T-cell (primary cell): ENCODE measurements at places on chromosomes 5 and 9. TPM values are rescaled to one million over a fixed set of nuclear protein-coding genes. Genes with fewer than 3 reads are reported as not detected.

- H3K27me3 ChIP-seq = no peaks in the 10 kb centered on the region
- no peaks in the 10 kb centered on the region for H3K36me3 ChIP-seq
- H3K4me3 ChIP-seq = no peak overlapping the region
- DNase-seq = no peak
- no peak overlapping the region for H3K27ac ChIP-seq
Measured at GRCh38 chr5:130126746-130127145, 222.5 kb downstream of the CHSY3 start.

DNA sequence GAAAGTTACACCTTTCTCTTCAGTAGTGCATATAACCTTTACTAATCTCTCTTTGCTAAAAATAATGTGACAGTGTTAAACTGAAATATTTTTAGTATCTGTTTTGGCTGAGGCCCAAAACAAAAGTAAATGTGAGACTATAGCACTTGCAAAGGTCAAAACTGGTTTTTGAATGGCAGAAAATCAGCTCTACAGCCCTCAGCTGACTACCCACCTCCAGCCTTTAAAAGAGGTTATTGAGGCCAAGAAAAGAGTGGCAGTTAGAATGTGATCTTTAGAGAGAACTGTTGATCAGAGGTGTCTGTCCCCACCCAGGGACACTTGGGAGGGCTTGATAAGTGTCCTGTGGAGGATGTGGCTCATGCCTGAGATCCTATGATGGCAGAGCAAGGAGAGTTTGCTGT lies 30.9 kb downstream of the PRKACG start:
- H3K27ac ChIP-seq = no peak overlapping the region
- no peaks in the 10 kb centered on the region for H3K27me3 ChIP-seq
- DNase-seq = no peak
- H3K36me3 ChIP-seq = no peaks in the 10 kb centered on the region
- no peak overlapping the region for H3K4me3 ChIP-seq
- H3K4me1 ChIP-seq = peaks cover 4% of the 10 kb centered on the region

GRCh38 chr5:94682814-94683520 lies 64.5 kb downstream of the SLF1 start:
- no peaks in the 10 kb centered on the region for H3K27me3 ChIP-seq
- H3K27ac ChIP-seq = no peak overlapping the region
- H3K36me3 ChIP-seq = no peaks in the 10 kb centered on the region
- no peak overlapping the region for H3K4me3 ChIP-seq
- no peaks in the 10 kb centered on the region for H3K4me1 ChIP-seq

The SLC46A2 gene
- not detected for total RNA-seq

GRCh38 chr9:107925749-107926297 lies 436.3 kb upstream of the KLF4 start:
- H3K4me3 ChIP-seq = no peak overlapping the region
- DNase-seq = no peak
- no peaks in the 10 kb centered on the region for H3K4me1 ChIP-seq
- no peaks in the 10 kb centered on the region for H3K36me3 ChIP-seq
- no peak overlapping the region for H3K27ac ChIP-seq

DNA sequence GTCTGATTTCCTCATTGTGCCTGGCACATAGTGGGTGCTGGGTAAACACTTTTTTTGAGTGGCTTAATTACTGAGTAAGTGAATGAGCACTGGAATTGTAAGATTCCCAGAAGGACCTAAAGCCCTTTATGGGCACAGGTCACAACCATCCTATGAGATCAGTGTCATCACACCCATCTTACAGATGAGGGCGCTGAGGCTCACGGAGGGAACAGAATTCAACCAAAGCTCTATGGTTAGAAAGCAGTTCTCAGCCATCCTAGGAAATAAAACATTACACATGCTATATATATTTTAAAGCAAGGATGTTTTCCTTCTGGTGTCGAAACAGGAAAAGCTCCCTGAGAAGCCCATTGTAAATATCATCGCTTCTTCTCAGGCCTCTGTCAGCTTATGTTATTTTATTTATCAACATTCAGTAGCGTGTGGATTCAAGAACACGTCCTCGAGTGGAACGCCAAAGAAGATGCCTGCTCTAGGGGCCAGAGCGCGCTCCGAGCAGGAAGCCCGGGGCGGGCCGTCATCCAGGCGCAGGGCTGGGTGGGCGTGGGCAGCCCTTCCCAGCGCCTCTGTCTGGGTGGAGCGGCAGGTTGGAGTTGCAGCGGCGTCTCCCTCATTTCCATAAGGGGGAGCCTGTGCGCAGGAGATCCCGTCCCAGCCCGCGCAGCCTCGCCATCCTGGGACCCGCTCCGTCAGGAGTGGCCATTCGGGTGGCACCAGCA lies 155.8 kb upstream of the SMIM23 start:
- H3K36me3 ChIP-seq = no peaks in the 10 kb centered on the region
- no peak overlapping the region for H3K4me3 ChIP-seq
- peaks cover 27% of the 10 kb centered on the region for H3K27me3 ChIP-seq
- H3K4me1 ChIP-seq = no peaks in the 10 kb centered on the region
- H3K27ac ChIP-seq = no peak overlapping the region
- DNase-seq = no peak

The ARL14EPL gene
- total RNA-seq = not detected

DNA sequence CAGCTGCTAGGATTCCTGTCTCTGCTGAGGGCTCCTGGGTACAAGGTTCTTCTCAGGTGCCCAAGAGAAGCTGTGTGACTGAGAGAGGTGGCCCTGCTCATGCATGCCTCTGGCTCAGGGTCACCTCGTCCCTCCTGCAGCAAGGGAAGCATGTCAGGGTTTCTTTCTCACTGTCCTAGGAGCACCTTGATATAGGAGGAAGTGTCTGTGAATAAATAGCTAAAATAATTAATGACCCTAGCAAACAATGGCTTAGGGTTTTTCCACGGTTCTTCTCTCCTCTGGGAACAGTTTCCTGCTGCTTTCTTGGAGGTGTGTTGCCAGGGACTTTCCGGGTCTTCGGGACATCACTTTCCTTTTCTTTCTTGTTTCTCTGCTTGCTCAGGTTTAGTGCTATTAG lies 87.2 kb downstream of the ARHGAP26 start:
- no peak overlapping the region for H3K27ac ChIP-seq
- no peak for DNase-seq
- H3K4me3 ChIP-seq = no peak overlapping the region

The MXD3 gene
- total RNA-seq = 13.9 TPM

The IL31RA gene
- not detected for total RNA-seq

DNA sequence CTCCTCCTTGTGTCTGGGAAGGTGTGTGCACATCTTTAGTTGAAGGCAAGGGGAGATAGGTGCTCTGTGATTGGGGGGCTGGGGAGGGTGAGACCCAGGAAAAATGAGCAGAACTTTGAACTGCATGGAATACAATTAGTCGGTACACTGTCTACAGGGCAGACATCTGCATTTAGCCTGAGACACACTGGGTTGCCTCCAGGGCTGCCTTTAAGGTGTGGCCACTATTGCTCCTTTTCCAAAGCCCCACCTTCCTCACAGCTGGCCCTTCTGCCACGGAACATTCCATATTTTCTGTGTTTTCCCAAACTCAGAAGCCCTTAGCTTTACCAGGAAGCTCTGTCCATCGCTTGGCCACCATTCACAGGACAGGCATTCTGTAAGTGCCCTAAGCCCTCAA lies 247.9 kb downstream of the HSPA4 start:
- H3K27ac ChIP-seq = no peak overlapping the region
- no peak overlapping the region for H3K4me3 ChIP-seq
- H3K36me3 ChIP-seq = no peaks in the 10 kb centered on the region
- no peak for DNase-seq
- peaks cover 12% of the 10 kb centered on the region for H3K27me3 ChIP-seq
- H3K4me1 ChIP-seq = peaks cover 12% of the 10 kb centered on the region
